ENCODE measurements at places on chromosomes 7 and 10.
A peak's percentile ranks its signal among the peaks of the same experiment; 100 is the strongest.

DNA sequence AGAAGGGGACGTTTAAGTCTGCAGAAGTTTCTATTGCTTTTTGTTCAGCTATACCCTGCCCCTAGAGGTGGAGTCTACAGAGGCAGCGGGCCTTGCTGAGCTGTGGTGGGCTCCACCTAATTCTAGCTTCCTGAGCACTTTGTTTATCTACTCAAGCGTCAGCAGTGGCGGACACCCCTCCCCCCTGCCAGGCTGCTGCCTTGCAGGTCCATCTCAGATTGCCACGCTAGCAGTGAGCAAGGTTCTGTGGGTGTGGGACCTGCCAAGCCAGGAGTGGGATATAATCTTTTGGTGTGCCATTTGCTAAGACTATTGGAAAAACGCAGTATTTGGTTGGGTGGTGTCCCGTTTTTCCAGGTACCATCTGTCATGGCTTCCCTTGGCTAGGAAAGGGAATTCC lies 147.3 kb upstream of the PRPS1L1 start:
- DNase-seq: no peak

GRCh38 chr10:27614776-27615175 lies 110.7 kb downstream of the RAB18 start:
- DNase-seq: no peak

GRCh38 chr7:37220664-37221063 lies 228.0 kb downstream of the ELMO1 start:
- no peak for DNase-seq

DNA sequence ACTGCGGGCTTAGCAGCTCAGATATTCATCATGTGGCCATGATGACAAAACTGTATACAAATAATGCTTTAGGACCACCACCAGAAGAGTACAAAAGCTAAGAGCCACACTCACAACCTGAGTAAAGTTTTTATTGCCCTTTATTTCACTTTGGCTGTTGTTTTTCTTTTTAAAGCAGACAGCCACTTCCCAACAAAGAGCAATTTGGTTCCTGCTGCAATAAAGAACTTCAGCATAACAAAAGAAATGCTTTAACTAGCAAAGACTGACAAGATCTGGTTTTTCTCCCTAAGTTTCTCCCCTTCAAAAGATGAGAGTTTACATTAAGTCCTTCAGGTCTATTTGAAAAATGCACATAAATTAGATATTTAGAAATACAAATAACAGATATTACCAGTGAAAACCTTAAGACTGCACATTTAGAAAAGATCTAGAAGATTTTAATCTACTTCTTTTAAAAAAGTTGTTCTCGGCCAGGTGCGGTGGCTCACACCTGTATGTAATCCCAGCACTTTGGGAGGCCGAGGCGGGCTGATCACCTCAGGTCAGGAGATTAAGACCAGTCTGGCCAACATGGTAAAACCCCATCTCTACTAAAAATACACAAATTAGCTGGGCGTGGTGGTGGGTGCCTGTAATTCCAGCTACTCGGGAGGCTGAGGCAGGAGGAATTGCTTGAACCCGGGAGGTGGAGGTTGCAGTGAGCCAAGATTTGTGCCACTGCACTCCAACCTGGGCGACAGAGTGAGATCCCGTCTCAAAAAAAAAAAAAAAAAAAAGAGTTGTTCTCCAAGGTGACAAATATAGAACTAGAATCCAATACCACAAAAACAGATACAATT lies 59.4 kb downstream of the WAPL start:
- no peak for DNase-seq

DNA sequence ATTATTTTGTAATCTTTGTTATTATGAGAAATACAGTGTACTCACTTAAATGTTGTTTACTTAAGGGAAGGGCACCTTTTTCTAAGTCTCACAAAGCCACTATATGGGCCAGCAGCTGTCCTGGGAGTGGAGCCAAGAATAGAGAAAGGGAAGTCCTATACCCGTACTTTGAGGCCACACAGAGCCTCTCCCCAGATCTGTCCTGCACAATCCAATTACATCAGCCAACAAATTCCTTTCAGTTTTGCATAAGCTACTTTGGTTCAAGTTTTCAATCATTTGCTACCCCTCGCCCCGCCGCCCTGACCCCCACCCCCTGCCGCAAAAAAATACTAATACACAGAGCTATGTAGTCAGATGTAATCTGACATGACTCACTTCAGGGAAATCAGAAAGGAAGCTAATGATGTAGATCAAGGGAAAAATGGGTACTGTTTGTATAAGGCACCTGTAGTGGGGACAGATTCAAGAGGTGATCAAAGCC lies 297.4 kb upstream of the NEBL start:
- DNase-seq: no peak

GRCh38 chr10:104892879-104893617 lies 252.0 kb downstream of the SORCS3 start:
- DNase-seq: no peak

DNA sequence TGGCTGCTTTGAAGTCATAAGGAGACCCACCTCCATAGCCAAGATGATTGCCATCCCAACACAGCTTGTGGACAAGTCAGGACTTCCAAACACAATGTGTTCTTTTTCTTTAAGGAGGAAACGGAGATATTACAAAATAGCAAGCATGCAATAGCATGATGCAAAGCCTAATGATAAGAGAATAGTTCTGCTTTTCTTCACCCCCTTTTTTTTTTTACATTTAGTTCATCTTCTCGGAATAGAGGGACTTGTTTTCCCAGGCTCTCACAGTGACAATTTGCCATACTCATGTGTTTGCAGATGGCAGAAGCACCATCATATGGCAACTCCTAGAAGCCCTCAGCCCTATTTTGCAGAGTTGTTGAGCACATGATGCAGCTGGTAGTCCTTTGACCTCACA lies 119.8 kb downstream of the ITGB8 start:
- no peak for DNase-seq

DNA sequence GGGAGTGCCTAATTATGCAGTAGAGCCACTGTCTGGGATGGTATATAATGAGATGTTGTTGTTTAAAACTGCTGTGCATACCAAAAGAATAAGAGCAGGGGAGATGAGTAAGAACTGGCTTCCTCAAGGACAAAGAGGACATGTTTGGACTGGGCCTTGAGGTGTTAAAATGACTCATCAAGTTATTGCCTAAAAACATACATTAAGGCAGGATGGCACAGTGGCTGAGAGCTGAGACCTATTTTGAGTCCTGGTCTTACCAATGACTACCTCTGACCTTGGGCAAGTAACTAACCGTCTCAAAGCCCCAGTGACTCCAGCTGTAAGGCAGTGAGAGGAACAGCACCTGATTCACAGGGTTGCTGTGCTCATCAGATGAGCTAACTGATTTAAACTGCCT lies 71.1 kb downstream of the CFAP58 start:
- peak; percentile 8 for DNase-seq

GRCh38 chr10:118746246-118746645 lies 8.5 kb downstream of the CACUL1 start:
- no peak for DNase-seq

DNA sequence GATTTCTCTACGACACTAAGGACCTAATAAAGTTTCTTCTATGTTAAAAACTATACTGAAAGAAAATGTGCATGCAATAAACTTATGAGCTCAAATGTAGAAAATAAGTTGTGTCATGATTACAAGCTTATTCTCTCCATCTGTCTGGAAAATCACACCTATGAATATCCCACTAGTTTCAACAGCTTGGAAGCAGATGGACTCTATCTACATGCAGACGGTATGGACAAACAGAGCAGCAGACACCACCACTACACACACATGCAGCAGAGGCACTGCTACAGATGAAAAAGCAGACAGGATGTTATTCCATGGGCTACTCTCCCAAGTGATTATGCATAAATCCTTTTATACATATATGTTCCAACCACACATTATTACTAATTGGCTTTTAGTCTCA lies 123.4 kb upstream of the TARP start:
- no peak for DNase-seq

DNA sequence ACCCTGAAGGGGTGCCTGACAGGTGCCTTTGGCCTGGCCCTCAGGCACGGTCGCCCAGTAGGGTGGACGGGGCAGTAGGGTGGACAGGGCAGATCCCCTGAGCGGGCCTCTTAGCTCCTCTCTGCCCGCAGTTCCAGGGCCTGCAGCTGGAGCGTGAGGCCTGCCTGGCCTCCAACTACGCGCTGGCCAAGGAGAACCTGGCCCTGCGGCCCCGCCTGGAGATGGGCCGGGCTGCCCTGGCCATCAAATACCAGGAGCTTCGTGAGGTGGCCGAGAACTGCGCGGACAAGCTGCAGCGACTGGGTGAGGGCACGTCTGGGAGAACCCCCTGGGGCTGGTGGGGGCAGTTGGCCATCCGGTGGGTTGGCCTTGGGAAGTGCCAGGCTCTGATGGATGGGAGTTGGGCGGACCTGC lies 1.7 kb downstream of the VPS37D start:
- DNase-seq: no peak
